ENCODE measurements at places on chromosomes 3 and 15. TPM values are rescaled to one million over a fixed set of nuclear protein-coding genes. Genes with fewer than 3 reads are reported as not detected.

- DNase-seq = no peak
Measured at GRCh38 chr3:63029921-63030320, 154.7 kb upstream of the CADPS start.

- DNase-seq = peak; percentile 89
Measured at GRCh38 chr3:11495948-11496557, 147.7 kb downstream of the VGLL4 start.

DNA sequence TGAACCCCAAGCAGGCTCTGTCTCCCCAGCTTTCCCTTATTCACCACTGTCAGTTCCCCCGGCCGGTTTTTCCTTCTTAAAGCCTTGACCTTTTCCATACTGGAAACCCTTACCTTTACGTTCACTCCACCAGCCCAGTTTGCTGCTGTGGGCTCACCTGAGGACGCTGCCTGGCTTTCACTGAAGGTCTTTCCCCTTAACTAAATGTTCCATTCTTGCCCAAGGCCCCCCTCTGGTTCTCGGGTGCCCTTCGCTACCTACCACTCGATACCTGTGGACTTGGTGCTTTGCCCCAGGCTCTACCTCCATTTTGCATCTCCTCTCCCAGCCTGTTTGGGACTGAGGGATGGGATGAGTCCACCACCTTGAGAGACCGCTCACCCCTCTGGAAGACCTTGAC, 851 bp downstream of the AP2M1 start:
- DNase-seq = no peak

GRCh38 chr15:34708422-34708821, 46.4 kb downstream of the GJD2 start:
- DNase-seq = peak; percentile 41

DNA sequence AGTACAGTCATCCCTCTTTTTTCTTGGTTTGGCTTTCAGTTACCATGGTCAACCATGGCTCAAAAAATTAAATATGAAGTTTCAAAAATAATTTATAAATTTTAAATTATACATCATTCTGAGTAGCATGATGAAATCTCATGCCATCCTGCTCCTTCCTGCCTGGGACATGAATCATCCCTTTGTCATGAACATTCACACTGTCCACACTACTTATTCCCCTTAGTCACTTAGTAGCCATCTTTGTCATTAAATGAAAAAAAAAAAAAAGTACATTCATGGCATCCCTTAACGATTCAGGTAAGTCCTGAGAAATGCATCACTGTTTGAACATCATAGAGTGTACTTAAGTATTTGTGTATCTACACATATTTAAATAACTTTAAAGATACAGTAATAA, 1046.3 kb downstream of the ROBO2 start:
- DNase-seq = no peak

DNA sequence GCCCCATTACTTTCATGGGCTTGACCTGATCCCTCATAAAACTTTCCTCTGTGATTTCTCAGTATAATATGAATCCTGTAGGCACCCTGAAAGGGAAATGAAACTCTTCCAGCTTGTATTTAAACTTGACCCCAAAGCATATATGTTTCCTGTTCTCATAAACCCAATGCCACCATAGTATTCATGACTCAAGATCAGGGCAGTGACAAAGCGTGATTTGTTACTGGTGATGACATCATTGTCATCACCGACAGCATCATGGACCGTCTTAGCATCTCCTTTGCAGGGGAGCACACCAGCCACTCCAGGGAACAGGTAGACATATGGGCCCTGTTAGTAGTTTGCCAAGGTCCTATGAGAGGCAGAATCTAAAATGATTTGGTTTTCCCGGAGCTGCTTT, 741.2 kb downstream of the NR2F2 start:
- no peak for DNase-seq

GRCh38 chr3:129950318-129951046, 24.0 kb upstream of the TRH start:
- DNase-seq = no peak

DNA sequence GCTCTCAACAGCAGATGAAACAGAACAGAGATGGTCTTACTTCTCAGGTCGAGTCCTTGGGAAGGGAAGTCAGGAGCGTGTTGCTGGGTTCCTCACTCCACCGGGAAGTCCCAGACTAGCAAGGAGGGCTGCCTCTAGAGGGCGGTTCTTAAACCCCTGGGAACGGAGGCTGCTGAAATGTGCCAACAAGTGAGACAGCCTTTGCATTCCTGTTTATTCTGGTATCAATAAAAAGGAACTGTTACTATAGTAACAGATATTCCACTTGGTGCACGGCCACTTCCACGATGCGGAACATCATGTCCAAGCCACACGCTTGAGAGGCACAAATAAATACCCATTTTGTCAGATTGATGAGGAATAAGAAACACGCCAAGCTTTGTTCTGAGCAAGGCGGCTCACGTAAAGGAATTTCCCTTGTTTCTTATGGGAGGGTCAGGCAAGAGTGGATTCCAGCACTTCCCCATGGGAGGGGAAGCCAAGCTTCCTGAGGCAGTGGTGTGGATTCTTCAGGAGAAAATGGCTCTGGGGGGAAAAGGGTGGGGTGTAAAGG, at the start of gene FAM107A:
FAM107A (minus strand) TSS at position 123 of the 553 bp plus-strand sequence. CDS start 7,531 bp downstream, outside the sequence.
- DNase-seq = no peak

GRCh38 chr3:117226932-117227331, 517.4 kb downstream of the TUSC7 start:
- DNase-seq = no peak

DNA sequence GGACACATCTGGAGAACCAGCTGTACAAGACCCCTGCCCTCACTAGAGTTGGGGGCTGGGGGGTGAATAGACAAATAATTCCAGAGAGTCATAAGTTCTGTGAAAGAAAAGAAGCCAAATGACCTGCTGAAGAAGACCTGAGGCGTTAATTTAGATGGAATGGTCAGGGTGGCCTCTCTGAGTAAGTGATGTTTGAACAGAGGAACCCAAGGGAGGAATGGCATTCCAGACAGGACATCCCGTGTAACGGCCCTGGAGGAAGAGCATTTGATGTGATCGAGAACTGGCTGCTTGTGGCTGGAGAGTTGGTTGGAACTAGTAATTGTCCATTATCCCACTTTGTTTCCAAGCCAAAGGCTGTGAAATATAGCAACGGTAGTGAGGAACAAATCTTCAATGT, 1.7 kb downstream of the NR2C2 start:
- DNase-seq = no peak

DNA sequence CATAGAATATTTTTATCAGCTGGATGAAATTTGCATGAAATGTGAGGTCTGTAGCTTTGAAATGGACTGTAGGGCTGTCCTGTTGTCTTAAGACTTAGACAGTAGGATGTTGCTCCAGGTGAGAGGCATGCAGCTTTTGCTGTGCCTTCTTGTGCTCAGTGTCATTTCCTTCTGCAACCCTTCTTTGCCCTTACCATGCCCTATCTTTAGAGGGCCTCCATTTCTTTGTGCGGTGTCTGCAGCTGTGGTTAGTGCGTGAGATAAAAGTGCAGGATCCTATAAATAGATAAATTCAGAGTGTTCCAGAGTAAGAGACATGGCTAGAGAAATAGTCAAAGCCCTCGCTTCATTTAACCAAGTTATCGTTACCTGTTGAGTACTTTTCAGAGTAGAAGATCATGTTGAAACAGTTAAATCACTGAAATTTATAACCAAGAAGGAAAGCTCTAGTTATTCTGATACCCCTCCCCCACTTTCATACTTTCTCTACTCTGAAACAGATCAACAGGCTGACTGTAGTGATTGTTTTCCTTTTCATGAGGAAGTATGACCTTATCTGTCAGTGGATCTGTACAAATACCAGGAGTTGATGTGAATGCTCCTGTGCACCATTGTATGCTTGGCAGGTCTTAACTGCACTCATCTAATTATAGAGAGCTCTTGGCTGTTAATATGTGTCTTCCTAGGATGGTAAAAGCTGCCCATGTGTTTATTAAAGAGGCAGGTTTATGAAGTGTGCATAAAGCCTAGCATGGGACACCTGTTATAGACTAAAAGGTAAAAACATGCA, 18.2 kb downstream of the EIF3J start:
- DNase-seq = no peak

DNA sequence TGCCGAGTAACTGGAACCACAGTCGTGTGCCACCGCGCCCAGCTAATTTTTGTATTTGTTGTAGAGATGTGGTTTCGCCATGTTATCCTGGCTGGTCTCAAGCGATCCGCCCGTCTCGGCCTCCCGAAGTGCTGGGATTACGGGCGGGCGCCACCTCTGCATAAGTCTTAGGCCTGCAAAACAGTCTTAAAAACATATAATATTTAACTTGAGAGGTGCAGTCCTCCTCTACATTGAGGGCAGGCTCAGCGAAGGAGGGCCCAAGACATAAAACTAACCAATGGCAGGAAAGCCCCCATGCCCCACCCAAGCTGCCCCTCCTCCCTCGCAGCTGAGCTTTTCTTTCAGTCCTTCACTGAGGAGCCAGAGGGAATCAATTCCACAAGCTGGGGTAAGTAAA, at the start of gene SLC28A2:
SLC28A2 (plus strand) TSS at position 347 of the 400 bp plus-strand sequence. CDS start 982 bp downstream, outside the sequence.
- DNase-seq = no peak

GRCh38 chr3:90054311-90054710, 946.9 kb downstream of the EPHA3 start:
- DNase-seq = no peak

DNA sequence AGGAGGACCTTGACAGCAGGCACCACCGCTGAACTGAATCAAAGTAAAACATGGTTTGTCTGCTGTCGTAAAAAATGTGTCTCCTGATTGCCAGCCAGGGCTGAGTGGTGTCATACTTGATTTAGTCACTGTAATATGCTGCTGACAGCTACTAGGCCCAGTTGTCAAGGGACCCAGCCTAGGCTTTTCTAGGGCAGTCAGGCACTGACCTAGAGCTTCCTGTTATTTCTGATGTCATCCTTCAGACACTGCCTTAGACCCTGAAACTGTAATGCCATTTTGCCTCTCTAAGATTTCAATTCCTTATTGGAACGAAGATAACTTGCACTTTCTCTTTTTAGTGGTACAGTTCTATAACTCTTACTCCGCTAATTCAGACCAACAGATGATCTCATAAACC, 2.6 kb upstream of the MRPL3 start:
- DNase-seq = no peak

GRCh38 chr3:129985113-129985512, 10.6 kb downstream of the TRH start:
- DNase-seq = no peak

GRCh38 chr3:171865191-171865865, 22.2 kb downstream of the TMEM212 start:
- DNase-seq = no peak

The ACAD11 gene
- 4.7 TPM for total RNA-seq

The ZCWPW2 gene
- total RNA-seq = not detected

The CHCHD4 gene
- total RNA-seq = 32.7 TPM

The SLC30A4 gene
- 1.8 TPM for total RNA-seq

The DAZL gene
- total RNA-seq = not detected

The NCK1 gene
- 43.2 TPM for total RNA-seq

The KLHL40 gene
- total RNA-seq = not detected

The MYZAP gene
- 1.4 TPM for total RNA-seq

The ROBO1 gene
- total RNA-seq = 19.5 TPM

The TEX55 gene
- not detected for total RNA-seq

The CIDEC gene
- not detected for total RNA-seq

The SLC12A8 gene
- total RNA-seq = 2.0 TPM
